ENCODE measurements at places on chromosomes 11 and 22.
A peak's percentile ranks its signal among the peaks of the same experiment; 100 is the strongest.

DNA sequence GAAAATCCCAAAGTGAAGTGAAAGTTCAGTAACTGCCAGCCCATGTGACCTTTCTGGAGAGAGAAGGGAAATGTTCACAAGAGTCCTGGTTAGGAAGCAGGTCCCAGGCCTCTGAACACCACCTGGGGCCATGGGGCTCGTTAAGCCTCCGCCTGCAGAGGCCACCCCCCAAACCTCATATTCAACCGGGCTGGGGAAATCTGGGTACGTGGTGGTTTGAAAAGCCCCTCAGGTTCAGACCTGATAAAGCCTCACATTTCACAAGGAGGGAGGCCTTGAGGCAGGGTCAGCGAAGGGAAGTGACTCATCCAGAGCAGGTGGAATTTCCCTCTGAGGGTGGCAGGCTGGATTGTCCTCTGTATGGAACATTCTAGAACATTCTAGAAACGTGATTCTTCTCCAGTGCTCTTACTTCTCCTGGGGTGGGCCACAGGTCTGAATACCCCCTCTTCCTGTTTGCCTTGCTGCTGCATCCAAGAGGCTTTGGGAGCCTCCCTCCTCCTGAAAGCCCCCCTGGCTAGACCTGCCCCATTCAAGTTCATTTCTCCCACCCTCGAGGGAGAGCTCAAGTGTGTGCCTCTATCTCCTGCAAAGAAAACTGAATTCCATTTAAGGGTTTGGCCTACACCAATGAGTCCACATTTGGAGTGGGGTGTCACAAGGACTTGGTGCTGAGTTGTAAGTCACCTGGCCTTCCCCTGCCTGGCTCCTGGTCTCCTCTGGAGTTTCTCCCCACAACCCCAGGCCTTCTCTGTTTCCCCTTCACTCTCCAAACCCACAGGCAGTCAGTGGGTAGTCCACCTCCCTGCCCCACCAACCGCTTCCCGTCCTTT is 6.3 kb downstream of the FXYD2 start:
- peak; percentile 60 for DNase-seq

GRCh38 chr22:48858121-48858520 is 969.6 kb downstream of the BRD1 start:
- no peak for DNase-seq

- DNase-seq: no peak
Observed at GRCh38 chr11:75523189-75523588, 2.6 kb downstream of the GDPD5 start.

- DNase-seq: no peak
Observed at GRCh38 chr22:22836635-22837034, 51.0 kb upstream of the IGLL5 start.

- DNase-seq: no peak
Observed at GRCh38 chr11:64372802-64373597, 14.0 kb downstream of the RPS6KA4 start.

- DNase-seq: no peak
Observed at GRCh38 chr22:32858121-32858703, 56.7 kb downstream of the TIMP3 start.

All from stimulated activated CD4-positive, alpha-beta T cell treated with anti-CD3 and anti-CD28 coated beads, Interleukin-1b, Interleukin-23, amount 100 ng/mL, for 48 hours (primary cell).